ENCODE measurements at places on chromosomes 1 and 21. TPM values are rescaled to one million over a fixed set of nuclear protein-coding genes. Genes with fewer than 3 reads are reported as not detected.

Gene CA6
- 0.63 TPM for total RNA-seq

Gene GNG4
- 0.10 TPM for total RNA-seq

Gene NOS1AP
- under 0.01 TPM for total RNA-seq

Gene KRTAP13-1
- total RNA-seq = not detected

Gene ZMYND12
- 0.84 TPM for total RNA-seq

Gene UBE4B
- 26.7 TPM for total RNA-seq

Gene PTPN22
- 70.5 TPM for total RNA-seq

Gene CD1E
- total RNA-seq = 0.52 TPM
